Fibroblast of skin of right biceps (primary cell): ENCODE measurements at places on chromosomes 7 and 10.

DNA sequence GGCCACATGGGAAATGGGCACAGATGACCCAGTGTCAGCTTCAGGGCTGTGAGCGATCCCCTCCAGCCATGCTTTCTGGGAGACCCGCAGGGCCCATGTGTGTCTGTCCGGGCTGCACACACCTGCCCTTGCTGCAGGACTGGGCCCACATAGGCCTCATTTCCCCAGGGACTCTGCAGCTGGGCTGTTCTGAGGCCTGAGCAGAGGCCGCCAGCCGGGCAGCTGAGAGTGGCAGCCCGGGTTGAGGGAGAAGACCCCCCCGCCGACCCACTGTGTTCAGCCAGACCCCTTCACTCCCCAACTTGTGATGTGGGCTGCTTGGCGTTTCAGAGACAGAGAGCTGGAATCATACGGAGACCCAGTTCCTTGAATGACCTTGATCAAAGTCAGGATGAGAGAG is 50.1 kb upstream of the DPYSL4 start:
- DNase-seq = no peak

GRCh38 chr10:89556600-89556999 is 21.2 kb upstream of the SLC16A12 start:
- DNase-seq = peak; percentile 58

DNA sequence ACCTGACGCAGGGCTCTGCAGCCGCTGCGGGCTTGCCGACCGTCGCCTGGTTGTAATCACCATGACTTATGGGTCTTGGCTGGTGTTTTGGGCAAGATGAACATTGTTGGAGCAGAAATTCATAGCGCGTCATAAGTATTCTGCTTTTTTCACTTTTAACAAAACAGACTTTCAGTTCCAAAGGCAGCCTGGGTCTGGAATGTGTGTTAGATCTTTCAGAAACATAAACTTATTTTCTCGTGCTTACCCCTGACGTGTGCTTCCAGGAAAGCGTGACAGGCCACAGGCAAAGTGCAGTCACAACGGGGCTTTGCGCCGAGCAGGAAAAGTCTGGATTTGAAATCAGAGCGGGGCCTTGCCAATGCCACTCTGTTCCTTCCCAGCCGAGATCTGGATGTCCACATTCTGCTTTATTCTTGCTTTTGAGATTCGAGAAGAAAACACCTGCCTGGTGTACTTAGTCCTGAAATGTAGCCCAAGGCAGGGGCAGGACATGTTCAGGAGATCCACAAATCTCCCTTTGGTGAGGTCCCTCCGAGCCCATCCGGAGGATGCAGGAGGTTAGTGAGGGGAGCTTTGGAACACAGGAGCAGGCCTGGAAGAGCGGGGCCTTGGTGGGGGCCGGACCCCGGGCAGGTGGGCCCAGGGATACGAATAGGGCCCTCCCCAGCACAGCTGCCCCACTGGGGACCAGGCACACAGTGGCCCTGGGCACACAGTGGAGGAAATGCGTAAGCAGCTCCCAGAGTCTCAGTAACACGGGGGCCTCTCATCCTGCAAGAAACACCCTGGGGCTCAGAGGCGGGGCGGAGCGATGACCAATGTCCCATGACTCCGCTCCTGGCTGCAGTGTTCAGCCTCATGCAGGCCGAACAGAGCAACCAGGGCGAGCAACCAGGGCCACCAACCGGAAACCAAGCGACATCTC is 49.5 kb upstream of the EBF3 start:
- DNase-seq = no peak

- DNase-seq = no peak
Observed at GRCh38 chr10:112448888-112449287, 1.9 kb downstream of the VTI1A start.

GRCh38 chr10:18328941-18329340 is 188.7 kb downstream of the CACNB2 start:
- no peak for DNase-seq

DNA sequence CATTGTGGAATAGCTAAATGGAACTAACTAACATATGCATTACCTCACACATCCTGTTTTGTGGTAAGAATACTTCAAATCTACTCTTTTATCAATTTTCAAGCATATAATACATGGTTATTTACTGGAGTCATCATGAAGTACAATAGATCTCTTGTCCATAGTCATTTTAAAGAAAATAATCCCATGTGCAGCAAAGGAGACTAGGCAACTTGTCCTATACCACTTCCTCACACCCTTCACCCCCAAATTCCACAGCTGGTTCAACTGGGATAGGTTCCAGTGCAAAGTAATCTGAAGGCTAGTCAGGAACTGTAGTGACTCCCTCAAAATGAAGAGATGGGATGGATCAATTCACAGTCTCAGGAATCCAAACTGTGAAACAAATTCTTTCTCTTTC is 176.1 kb downstream of the SGMS1 start:
- DNase-seq = no peak

- DNase-seq = no peak
Observed at GRCh38 chr10:48507933-48508790, 96.7 kb downstream of the ARHGAP22 start.

DNA sequence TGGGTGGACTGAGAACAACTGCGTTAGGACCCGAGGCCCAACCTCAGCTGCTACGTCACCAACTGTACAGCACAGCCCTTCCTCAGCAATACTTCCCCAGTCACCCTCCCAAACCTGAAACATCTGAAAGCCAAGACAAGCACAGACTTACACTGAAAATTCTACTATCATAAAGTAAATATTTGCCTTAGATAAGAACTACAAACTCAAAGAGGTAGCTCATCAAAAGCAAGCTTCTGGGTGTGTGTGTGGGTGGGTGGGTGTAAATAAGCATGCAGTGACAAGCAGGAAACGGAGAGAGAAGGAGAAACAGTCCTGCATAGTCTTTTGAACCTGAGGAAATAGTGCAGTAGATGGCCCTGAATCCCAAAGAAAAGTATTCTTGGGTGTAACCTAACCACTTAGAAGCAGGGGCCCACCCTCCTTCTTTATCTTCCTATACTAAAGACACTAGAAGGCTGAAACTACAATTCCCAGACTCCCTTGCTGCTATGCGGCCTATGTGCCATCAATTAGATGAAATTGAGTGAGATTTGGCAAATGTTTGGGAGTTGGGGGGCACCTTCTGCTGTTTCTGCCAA is 18.7 kb downstream of the SLC25A13 start:
- no peak for DNase-seq

DNA sequence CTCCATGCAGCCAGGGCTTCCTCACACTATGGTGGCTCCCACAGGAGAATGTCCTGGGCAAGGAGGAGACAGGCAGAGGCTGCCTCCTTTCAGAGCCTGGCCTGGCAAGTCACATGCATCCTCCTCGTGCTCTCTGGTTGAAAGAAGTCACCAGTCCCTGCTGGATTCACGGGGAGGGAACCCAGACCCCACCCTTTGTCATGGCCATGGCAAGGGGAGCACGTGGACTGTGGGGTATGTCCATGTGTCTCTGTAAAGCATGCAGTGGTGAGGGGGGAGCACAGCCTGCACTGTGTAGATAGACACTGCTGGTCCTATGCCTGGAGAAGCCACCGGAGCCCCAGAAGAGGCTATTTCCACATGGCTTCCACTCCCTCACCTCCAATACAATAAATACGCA is 225.0 kb downstream of the TCERG1L start:
- no peak for DNase-seq

DNA sequence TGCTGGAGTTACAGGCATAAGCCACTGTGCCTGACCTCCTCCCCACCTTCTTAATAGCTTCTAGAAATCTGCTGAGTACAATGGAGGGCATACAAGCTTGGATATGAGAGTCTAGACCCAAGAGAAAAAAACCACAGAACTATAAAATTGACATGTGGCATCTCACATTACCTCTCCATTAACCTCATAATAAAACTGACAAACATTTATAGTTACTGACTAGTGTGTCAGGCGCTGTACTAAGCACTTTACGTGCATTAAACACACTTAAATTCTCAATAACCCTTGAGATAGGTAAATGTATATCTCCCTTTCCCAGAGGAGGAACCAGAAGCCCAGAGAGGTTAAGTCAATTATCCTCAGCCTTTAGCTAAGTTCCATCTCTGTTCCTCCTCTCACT is 300.5 kb upstream of the MYO3A start:
- DNase-seq = no peak

- DNase-seq = no peak
Observed at GRCh38 chr10:4643471-4643870, 182.5 kb upstream of the AKR1E2 start.

DNA sequence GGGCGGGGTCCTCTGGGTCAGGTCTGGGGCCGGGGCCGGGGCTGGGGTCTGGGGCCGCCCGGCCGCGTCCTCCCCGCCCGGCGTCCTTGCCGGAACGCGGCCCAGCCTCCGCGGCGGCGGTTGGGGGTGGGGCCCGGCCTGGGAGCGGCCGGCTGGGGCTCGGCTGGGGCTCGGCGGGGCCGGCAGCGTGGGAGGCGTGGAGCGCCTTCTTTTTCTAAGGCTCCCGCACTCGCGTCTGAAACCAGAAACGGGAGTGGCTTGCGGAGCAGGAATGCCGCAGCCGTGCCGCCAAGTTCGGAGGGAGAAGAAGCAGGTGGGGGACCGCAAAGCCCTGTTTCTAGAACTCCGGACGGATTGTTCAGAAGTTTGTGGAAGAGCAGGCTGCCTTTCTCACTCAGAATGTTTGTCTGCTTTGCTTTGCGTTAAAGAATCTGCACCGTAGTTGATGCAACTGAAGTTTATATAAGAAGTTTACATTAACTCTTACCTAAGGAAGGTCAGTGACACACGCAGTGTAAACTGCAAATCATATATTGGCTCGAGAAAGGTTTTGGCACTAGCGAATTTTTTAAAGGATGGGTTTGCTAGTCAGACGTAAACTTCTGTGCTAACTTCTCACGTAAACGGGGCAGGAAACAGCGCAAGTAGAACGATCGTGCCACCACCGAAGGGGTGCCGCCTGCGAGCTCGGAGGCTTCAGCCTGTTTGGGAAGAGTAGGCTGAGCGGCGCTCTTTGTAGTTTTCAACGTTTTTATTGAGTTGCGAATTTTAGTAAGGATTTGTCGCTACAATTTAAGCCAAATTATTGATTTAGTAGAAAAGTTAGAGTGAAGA is 729 bp downstream of the DNAJB6 start:
- peak; percentile 55 for DNase-seq

GRCh38 chr7:47882635-47883034 is 65.6 kb downstream of the PKD1L1 start:
- DNase-seq = no peak
